ENCODE measurements at places on chromosomes 5 and 9.

DNA sequence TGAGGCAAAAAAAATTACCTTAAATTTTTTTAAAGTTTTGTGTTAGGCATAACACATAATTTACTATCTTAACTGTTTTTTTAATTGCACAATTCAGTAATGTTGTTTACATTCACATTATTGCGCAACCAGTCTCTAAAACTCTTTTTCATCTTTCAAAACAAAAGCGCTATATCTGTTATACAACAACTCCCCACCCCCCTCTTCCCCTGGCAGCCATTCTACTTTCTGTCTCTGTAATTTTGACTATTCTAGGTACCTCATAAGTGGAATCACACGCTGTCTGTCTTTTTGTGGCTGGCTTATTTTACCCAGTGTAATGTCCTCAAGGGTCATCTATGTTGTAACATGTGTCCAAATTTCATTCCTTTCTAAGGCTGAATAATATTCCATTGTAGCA is 241.5 kb upstream of the DMRT1 start:
- DNase-seq, result no peak

DNA sequence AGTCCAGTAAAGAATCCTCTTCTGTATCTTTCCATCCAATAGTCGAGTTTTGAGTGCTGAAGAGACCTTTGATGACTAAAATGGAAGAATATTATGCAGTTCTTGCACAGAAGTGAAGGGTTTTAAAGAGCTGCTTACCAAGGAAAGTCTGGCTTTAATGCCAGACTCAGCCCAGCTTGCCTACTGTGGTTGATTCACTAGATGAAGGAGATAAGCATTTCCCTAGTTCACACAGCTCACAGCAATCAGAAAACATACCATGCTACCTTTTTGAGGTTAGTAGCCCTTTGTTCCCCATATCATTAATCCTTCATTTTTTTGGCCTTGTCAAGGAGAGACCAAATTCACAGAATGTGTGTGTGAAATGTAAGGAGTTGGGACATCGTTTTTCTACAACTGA is 15.3 kb downstream of the IFNA5 start:
- no peak for DNase-seq

DNA sequence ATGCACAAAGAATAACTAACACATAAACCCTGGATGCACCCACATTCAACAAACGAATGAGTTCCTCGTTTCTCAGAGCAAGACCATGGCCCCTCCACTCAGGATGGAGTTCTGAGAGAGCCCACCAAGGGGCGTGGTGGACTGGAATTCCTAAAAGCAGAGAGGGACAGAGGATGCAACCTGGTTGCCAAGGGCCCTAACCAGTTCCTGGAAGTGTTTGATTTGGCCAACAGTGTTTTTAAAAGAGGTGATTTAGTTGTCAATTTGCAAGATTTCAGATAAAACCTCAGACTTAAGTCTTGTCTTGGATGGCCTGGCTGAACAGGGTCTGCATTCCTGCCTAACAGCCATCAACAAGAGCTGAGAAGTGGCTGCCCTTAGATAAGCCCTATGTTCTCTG is 34.4 kb downstream of the GLRA1 start:
- no peak for DNase-seq

DNA sequence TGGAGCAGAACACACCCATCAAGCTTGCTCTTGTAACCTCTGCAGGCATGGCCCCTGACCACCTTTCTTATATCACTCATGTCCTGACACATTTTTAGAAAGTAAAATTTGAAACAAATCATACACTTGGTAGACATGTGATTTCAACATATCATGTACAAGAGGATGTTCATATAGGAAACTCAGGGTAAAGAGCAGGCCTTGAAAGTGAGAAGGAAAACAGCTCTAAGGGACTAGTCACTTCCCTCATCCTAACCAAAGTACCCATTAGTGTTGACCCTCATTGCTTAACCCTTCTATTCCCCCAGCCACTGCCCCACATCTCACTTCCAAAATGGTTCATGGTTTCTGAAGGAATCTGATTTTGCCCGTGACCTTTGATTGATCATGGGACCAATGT is 492.4 kb upstream of the KLF4 start:
- DNase-seq, result no peak

- no peak for DNase-seq
Measured at GRCh38 chr5:33465120-33465519, 24.4 kb downstream of the TARS1 start.

DNA sequence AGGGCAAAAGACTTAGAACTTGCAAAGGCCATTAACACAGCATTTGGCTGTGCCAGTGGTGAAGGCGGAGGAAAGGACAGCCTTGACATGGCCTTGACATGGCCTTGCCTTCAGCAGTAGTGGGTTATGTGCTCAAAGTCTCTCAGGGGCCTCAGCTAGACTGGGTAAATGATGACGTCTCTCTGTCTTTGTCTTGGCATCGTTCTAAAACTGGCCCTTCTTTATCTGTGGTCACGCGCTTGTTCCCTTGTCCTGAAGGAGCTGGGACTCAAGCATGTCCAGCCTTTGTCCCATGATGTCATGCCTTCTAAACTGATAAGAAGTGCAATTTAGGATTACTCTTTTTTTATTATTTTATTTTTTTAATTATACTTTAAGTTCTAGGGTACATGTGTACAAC is 88.7 kb upstream of the ATP10B start:
- no peak for DNase-seq

DNA sequence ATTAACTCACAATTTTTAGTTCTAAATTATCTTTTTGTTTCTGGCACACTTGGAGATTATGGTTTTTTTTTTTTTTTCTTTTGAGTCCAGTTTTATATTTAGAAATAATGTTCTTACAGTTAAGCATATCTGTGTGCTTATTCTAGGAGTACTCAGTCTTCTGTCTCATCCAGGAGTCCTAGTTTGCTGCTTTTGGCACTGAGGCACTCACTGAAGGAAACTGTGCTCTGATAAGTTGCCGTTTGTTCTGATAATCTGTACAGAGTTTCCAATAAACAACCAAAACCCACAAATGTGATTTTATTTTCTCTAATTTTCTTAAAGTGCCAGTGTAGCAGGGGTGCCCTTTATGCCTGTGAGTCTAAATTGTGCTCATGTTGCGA is 251.0 kb downstream of the LRRC70 start:
- DNase-seq, result no peak

GRCh38 chr5:57581772-57582171 is 99.2 kb upstream of the ACTBL2 start:
- DNase-seq, result no peak

- no peak for DNase-seq
Measured at GRCh38 chr5:67549947-67550346, 353.3 kb upstream of the CD180 start.

All from activated T-cell treated with anti-CD3 and anti-CD28 coated beads for 48 hours (primary cell).